Vagina (tissue), 2 donors: ENCODE measurements at places on chromosomes 12 and 14. TPM values are rescaled to one million over a fixed set of nuclear protein-coding genes. Genes with fewer than 3 reads are reported as not detected.

AHNAK2 gene
- 180 TPM for total RNA-seq

GRCh38 chr14:66514213-66514612, 6.3 kb downstream of the GPHN start:
- no peak overlapping the region for H3K27ac ChIP-seq
- peaks cover 11% of the 10 kb centered on the region for H3K4me1 ChIP-seq
- no peak overlapping the region for H3K4me3 ChIP-seq
- no peaks in the 10 kb centered on the region for H3K27me3 ChIP-seq

- no peak overlapping the region for H3K27ac ChIP-seq
- no peaks in the 10 kb centered on the region for H3K4me1 ChIP-seq
- no peak overlapping the region for H3K4me3 ChIP-seq
- no peak for DNase-seq
These were observed 218.5 kb downstream of the FUT8 start for GRCh38 chr14:65631040-65631439.

- no peak overlapping the region for H3K27ac ChIP-seq
- no peaks in the 10 kb centered on the region for H3K27me3 ChIP-seq
- H3K4me3 ChIP-seq = no peak overlapping the region
These were observed 39.2 kb downstream of the EFCAB11 start for GRCh38 chr14:89915114-89915878.
